ENCODE measurements at places on chromosomes 4 and X.

- DNase-seq = no peak
Observed at GRCh38 chr4:4735136-4735750, 124.2 kb upstream of the MSX1 start.

DNA sequence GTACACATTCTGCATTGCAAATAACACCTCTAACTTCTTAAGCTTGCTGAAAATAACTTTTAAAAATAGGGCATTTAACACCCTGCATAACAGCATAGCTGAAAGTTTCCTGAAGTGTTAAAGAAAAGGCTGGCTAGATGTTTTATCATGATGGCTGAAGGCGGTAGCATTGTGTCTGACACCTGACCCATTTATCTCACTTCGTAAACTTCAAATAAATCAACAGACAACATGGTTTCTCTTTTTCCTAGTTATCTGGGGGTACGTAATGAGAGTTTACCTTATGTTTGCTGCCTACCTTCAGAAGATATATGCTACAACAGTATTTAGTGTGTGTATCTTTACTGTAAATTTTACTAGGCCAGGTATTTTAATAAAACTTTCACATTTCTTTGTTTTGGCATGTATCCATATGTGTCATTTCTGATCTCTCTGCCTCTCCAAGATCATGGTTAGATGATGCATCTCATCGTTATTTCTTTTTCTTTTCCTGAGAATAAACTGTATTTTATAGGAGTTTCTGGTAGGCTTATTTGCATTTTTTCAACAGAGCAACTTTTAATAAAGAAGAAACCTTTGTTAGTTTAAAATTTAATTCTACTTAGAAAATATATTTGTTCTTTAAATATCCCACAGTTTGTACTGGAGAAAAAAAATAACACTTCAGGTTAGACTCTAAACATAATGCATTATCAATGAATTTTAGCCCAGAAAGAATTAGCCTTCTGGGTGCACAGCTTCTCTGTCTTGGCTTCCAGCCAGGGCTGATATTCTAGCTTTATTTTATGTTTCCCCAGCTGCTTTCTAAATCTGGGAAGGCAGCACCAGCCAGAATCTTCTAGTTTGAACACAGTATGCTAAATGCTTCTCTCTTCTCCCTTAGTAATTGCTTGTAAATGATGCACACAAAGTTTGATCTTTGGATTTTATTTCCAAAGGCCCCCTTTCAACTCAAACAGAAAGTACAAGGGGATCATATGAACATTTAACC, 2.9 kb downstream of the NDST4 start:
- DNase-seq = peak; percentile 20

DNA sequence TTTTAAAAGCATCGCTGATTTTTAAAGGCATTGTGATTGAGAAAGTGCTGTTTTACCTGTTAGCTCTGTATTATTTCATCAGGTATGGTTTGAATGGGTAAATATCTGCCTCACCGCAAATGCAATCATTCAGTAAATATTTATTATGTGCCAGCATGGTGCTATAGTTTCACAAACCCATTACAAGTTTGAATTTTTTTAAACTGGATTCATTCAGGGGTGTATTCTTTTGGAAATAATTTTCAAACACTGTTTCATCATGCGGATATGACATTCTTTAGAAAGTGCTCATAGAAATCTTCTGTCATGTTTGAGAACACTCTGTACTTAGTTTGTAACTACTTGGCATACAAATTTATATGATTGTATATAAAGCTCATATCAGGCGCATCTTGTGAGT, 37.2 kb downstream of the LIMCH1 start:
- no peak for DNase-seq

GRCh38 chrX:34563804-34564203, 93.3 kb downstream of the TMEM47 start:
- DNase-seq = no peak

GRCh38 chr4:147336252-147336651, 144.6 kb upstream of the EDNRA start:
- DNase-seq = no peak

GRCh38 chr4:39114436-39114835, 52.4 kb downstream of the KLHL5 start:
- no peak for DNase-seq

GRCh38 chrX:37638047-37638446, 47.5 kb upstream of the XK start:
- no peak for DNase-seq

- DNase-seq = no peak
Observed at GRCh38 chr4:40251366-40251765, 54.5 kb downstream of the RHOH start.

GRCh38 chr4:42618023-42618422, 38.9 kb downstream of the ATP8A1 start:
- no peak for DNase-seq

GRCh38 chrX:50211510-50211909, 6.9 kb downstream of the CCNB3 start:
- DNase-seq = no peak

DNA sequence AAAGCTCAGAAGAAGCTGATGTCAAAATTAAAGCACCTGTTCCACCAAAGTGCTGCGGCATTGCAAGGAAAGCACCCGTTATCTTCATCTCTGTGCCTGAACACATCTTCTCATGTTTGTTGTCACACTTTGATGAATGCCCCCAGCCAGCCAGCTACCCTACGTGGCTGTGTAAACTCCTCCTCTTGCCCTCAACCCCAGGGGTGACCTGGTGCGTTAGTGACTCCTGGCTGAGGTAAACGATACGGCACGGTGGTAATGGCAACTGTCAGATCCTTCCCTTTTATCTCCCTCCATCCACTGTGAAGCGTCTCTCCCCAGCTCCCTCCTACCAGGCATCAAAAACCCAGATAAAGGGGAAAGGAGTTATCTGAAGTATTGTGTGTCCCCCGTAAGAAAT, 90.6 kb upstream of the WWC2 start:
- no peak for DNase-seq

DNA sequence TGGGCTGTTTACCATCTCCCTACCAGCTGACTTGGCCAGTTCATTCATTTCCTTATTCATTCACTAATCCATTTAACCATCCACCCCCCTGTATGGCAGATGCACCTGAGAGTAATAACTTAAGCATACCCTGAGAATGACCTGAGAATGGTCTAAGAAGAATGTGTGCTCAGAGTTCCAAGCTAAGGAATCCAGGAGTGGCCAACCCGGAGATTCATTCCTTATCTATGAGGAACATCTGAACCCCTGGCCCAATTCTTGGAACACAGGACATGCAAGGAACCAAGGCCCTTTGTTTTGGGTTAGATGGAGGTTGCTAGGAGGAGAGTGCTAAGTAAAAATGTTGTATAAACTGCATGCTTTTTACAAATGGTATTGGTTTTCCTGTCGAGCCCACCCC, 13.5 kb upstream of the STARD8 start:
- no peak for DNase-seq

- DNase-seq = no peak
Observed at GRCh38 chrX:135112743-135113142, 7.6 kb downstream of the ETDB start.

DNA sequence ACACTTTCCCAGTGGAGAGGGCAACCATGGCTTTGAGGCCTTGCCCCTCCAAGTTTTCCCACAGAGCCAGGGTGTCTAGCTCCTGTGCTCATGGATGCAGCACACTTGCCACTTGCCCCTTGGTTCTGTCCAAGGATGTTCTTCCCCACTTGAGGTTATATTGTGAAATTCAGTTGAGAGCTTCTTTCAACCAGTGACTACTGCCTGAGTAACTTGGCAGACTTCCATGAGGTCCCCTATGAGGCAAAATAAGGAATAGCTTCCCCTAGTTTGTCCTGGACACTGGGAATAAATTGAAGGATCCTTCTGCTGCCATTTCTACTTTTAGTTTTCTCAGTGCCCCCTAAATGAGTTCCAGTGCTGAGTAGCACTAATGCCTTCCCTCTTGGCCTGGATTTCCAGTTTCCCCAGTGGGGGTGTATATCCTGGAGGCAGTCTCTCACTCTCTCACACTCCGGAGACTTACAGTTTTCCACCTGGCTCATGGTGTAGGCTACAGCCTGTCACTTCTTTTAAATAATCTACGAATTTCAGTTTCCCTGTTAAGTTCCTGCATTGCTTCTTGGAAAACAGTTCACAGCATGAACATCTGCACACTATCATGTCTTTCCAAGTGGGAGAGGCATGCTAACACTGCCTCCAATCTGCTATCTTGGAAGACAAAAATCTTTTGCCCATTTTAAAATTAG, 36.4 kb upstream of the ADH4 start:
- DNase-seq = peak; percentile 47

DNA sequence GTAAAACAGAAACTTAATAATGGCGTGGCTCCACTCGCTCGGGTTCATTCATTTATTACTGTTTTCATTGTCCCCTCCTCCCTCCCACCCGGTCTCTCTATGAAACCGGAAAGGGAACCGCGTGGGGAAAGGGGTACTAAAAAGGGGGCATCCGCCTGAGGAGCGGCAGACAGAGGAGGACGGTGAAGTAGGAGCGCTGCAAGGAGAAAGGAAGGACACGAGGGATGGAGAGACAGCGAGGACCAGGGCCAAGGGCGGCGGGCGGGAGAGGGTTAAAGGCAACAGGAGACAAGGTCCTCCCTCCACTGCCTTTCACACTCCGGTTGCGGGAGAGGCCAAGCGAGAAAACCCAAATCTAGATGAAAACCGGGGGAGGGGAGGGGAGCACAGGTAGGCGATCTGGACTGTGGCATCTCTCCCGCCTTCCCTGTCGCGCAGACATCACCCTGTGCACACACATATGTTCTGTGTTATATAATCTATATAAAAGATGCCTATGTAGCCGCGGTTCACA, 829 bp downstream of the ELOVL6 start:
- DNase-seq = peak; percentile 54

DNA sequence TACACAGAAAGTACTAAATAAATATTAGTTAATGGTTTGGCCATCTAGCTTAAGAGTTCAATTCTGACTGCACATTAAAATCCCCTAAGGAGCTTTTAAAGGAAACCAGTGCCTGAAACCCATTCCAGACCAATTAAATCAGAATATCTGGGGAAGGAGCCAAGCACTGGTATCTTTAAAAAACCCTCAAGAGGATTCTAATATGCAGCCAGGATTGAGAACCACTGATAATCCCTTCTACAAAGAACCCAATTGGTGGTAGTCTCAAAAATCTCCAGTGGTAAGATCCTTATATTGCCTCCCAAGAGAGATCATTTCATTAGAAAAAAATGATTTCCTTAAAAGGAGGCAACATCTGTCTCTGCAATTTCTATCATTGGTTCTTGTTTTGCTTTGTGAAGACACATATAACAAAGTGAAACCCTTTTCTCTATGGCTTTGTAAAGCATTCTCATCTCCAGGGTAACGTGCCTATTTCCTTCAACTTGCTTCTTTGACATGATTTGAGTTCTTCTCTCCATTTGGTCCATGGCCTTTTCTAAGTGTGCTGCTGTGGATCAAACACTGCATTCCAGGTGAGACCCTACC, 3.5 kb downstream of the GPR34 start:
- DNase-seq = peak; percentile 60

GRCh38 chrX:118857006-118857405, 33.4 kb downstream of the ZCCHC12 start:
- no peak for DNase-seq

DNA sequence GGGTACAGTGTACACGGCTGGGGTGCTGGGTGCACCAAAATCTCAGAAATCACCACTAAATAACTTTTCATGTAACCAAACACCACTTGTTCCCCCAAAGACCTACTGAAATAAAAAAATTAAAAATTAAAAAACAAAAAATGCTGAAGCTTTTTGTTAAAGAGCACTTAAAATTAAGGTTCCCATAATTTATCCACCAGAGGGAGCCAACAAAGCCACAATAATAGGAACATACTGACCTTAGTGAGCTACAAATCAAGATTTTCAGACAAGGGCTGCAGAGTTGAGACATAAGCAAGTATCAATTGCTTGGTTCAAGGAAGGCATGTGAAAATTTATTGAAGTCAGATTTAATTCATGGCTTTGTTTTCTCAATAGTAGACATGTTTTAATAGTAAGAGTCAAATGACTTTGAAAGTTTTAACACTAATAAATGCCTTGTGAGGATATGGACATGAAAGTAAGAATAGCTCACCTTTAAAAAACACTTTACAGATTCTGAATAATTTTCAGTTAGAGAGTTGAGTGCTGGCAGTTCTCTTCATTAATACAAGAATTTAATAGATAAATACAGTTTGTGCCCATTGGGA, 43.0 kb upstream of the SCOC start:
- DNase-seq = peak; percentile 59

GRCh38 chrX:49915361-49916222, 6.8 kb upstream of the CLCN5 start:
- peak; percentile 47 for DNase-seq

DNA sequence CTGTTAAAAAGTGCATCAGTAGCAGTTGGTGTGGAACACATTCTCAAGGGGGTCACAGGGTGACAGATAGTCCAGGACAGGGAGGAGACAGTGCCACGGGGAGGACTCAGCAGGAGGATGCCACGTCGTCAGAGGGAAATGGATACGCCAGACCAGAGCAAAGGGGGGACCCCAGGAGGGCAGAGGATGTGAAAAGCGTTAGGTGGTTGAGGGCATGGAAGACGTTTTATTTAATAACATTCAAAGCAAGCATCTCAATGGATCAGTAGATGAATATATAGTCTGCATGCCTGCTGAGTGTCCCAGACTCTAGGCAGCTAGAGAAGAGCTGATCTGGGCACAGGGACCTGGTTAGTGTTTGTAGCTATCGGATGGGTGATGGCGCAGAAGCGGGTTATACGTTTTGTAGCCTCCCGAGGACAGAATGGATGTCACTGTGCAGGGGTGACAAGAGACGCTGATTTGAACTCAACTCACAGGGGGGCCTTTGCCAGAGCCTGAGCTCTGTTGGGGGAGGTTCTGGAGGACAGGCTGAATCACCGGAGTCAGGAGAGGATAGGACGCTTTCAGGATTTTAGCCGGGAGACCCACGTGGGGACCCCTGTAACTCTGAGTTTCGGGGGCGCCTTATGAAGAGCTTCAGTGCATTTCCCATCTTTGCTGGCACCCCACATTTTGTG, 81.3 kb downstream of the STOX2 start:
- no peak for DNase-seq

- no peak for DNase-seq
Observed at GRCh38 chr4:1109898-1110506, 3.4 kb downstream of the RNF212 start.

GRCh38 chrX:16601885-16602284, 48.1 kb upstream of the S100G start:
- no peak for DNase-seq

DNA sequence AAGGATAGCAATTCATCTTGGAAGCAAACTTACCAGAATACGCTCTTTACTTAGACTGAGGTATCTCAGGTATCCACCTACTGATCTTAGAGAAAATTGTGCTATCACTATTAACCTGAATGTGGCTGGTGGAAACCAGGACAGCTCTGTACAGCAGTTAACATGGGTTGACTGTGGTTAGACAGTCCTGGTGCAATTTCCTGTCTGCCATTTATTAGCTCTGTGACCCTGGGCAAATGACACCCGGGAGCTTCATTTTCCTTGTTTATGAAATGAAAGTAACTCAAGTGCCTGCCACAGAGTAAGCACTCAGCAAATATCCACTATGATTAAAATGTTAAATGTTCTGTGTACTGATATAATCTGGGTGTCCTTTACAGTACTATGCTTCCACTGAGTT, 60.0 kb downstream of the SMC1A start:
- no peak for DNase-seq

- DNase-seq = no peak
Observed at GRCh38 chr4:62797221-62797620, 1597.1 kb downstream of the ADGRL3 start.
